ENCODE measurements at places on chromosomes 4 and X.

DNA sequence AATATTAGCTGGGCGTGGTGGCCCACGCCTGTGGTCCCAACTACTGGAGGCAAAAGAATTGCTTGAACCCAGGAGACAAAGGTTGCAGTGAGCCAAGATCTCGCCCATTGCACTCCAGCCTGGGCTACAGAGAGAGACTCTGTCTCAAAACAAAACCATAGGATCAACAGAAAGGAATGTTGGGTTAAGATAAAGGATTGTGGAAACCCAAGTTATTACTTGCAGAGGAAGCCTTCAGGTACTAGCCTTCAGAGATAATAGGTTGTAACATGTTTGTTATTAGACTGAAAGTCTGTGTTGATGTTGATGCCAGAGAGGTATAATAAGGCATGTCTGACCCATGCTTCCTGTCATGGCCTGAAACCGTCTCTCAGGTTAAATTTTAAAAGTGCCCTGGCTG is 16.9 kb downstream of the SSX5 start:
- DNase-seq: no peak
- no peaks in the 10 kb centered on the region for H3K4me1 ChIP-seq
- H3K36me3 ChIP-seq: no peaks in the 10 kb centered on the region
- H3K27ac ChIP-seq: no peak overlapping the region
- no peak overlapping the region for H3K4me3 ChIP-seq

DNA sequence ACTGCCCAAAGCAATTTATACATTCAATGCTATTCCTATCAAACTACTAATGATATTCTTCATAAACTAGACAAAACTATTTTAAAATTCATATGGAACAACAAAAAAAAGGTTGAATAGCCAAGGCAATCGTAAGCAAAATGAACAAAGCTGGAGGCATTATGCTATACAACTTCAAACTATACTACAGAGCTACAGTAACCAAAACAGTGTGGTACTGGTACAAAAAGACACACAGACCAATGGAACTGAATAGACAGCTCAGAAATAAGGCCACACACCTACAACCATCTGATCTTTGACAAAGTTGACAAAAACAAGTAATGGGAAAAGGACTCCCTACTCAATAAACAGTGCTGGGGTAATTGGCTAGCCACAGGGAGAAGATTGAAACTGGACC is 67.0 kb downstream of the FGF16 start:
- H3K27me3 ChIP-seq: no peaks in the 10 kb centered on the region
- no peaks in the 10 kb centered on the region for H3K36me3 ChIP-seq
- H3K4me3 ChIP-seq: no peak overlapping the region
- no peak for DNase-seq
- H3K27ac ChIP-seq: no peak overlapping the region
- no peaks in the 10 kb centered on the region for H3K4me1 ChIP-seq

DNA sequence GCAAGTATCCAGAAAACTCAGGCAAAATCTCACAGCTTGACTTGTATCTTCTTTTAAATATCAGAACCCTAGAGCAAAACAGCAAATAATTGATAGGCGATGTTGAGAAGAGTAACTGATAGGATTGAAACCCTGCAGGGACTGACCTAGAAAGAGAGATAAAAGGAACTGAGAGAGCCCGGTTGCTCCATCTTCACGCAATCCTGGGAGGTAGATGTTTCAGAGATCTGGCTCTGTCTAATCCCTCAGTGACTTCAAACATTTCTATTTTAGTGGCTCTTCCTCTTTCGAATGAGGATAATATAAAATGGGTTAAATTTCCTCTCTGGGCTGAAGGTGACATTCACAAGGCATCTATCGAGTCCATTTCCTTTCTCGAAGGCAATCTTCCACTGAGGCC is 39.3 kb upstream of the RPL34 start:
- DNase-seq: no peak
- no peak overlapping the region for H3K27ac ChIP-seq
- no peak overlapping the region for H3K4me3 ChIP-seq
- no peaks in the 10 kb centered on the region for H3K27me3 ChIP-seq

- no peaks in the 10 kb centered on the region for H3K4me1 ChIP-seq
- H3K27me3 ChIP-seq: no peaks in the 10 kb centered on the region
- no peaks in the 10 kb centered on the region for H3K36me3 ChIP-seq
- H3K27ac ChIP-seq: no peak overlapping the region
These were observed 111.3 kb downstream of the KLHL8 start for GRCh38 chr4:87109121-87109520.

GRCh38 chrX:75276666-75277065 is 2.8 kb downstream of the UPRT start:
- H3K27ac ChIP-seq: no peak overlapping the region
- H3K36me3 ChIP-seq: no peaks in the 10 kb centered on the region
- no peak for DNase-seq
- H3K27me3 ChIP-seq: no peaks in the 10 kb centered on the region

DNA sequence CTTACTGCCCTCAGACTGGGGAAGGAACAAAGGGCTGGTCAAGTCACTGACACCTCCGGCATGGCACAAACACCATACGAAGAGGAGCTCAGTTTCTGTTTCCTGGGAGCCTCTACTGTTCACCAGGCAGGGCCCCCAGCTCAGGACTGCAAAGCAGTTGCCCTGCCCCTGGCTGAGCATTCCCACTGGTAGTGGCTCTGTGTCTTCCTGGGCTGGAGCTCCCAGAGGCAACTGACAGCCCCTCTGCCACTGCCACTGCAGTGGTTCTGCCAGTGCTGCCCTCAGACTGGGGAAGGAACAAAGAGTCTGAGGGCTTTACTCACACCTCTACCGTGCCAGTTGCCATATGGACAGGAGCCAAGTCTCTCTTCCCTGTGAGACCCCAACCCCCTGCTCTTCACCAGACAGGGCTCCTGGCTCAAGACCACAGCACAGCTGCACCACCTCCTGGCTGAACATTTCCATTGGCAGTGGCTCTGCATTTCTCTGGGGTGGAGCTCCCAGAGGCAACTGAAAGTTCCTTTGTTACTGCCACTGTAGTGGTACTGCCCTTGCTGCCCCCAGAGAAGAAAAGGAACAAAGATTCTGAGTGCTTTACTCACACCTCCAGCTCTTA is 67.9 kb downstream of the SMARCA5 start:
- H3K27me3 ChIP-seq: no peaks in the 10 kb centered on the region
- H3K4me3 ChIP-seq: no peak overlapping the region
- H3K36me3 ChIP-seq: no peaks in the 10 kb centered on the region
- H3K4me1 ChIP-seq: no peaks in the 10 kb centered on the region
- H3K27ac ChIP-seq: no peak overlapping the region

DNA sequence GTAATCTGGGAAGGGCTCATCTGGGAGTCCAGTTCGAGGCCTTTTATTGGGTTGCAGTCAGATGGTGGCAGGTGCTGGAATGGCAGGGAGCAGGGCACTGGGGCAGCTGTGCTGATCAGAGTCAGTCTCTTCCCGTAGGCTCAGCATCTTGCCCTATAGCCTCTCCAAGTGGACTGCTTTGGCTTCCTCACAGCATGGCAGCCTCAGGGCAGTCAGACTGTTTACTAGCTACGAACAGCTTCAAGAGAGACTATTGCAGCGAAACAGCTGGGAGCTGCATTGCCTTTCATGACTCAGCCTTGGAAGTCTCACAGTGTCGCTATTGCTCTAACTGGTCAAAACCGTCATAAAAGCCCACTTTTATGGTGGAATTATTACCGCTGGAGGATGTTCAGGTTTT is 26.8 kb upstream of the DUSP21 start:
- no peaks in the 10 kb centered on the region for H3K36me3 ChIP-seq
- H3K4me3 ChIP-seq: no peak overlapping the region

DNA sequence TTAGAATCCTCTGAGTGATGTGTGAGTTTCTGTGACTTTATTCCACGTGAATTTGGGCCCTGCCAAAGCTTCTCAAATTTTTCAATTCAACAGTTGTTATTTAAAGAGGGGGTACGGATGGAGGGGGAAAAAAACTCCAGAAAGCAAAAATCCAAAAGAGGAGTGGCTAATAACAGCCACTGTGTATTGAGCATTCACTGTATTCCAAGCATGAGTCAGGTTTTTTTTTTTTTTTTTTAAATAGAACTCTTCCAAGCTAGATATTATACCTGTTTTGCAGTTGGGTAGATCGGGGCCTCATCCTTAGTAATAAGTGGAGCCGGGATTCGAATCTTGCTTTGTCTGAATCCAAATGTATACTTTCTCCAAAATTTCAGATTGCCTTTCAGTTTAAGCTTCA is 6.4 kb upstream of the RHOH start:
- peaks cover 79% of the 10 kb centered on the region for H3K4me1 ChIP-seq
- no peaks in the 10 kb centered on the region for H3K27me3 ChIP-seq
- H3K4me3 ChIP-seq: no peak overlapping the region
- H3K36me3 ChIP-seq: no peaks in the 10 kb centered on the region

Data from Karpas-422 (cell line).